ENCODE measurements at places on chromosomes 3 and 15.

GRCh38 chr3:170585937-170586310, at the start of gene SLC7A14:
Gene SLC7A14, minus strand, starts transcription at chr3:170586075. Its CDS starts 59,139 bp downstream, at chr3:170526936.
- no peak for DNase-seq

- no peak for DNase-seq
Observed at GRCh38 chr3:43080726-43081568, 24.9 kb downstream of the POMGNT2 start.

GRCh38 chr15:66269326-66270090, 16.0 kb upstream of the MEGF11 start:
- DNase-seq: no peak

- DNase-seq: no peak
Observed at GRCh38 chr3:184765047-184765729, 46.8 kb upstream of the VPS8 start.

- DNase-seq: no peak
Observed at GRCh38 chr15:77015646-77016320, 20.9 kb downstream of the PSTPIP1 start.

GRCh38 chr3:64563751-64564150, 124.0 kb downstream of the ADAMTS9 start:
- no peak for DNase-seq

DNA sequence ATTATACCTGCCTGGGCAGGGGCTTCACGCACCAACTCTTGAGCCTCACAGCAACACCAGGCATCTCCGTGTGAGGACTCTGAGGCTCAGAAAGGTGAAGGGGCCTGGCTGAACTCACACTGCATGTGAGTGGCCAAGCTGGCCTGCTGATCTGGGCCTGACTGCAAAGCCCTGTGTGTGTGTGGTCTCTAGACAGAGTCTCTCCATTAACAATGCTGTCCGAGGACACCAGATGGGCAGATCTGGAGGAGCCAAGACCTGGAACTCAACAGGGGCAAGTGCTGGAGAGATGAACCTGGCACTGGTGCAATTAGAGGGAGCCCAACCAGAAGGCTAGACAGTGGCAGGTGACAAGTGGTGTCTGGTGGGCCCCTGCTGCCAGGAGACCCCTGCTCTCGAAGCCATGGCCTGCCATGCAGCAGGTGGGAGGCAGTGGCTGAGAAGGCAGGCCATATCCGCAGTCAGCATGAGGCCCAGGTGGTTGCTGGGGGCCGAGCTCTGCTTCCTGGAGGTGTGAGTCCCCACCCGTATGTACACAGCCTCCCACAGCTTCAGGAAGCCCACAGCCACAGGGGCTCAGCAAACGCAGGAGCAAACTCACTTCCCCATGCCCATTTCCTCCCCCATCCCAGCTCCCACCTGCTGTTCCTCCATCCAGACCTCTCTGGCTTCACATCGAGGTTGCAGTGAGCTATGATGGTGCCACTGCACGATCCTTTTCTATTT, 39.0 kb downstream of the CYP11A1 start:
- no peak for DNase-seq

DNA sequence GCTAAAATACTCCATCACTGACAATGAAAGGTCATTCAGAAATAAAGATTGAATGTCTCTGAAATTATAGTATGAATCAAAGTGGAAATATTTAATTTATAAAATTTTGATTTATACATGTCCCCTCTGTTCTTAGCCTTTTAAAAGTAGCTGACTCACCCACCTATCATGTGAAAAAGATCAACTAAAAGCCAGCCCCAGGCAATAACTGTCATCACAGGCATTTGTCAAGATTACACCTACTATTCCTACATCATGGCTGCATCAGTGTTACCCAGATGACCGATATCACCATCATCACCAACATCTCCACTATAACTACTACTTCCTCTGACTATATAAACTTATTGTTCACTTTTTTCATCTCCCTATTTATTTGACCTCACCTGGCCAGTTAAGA, 14.3 kb upstream of the PIK3R4 start:
- no peak for DNase-seq

DNA sequence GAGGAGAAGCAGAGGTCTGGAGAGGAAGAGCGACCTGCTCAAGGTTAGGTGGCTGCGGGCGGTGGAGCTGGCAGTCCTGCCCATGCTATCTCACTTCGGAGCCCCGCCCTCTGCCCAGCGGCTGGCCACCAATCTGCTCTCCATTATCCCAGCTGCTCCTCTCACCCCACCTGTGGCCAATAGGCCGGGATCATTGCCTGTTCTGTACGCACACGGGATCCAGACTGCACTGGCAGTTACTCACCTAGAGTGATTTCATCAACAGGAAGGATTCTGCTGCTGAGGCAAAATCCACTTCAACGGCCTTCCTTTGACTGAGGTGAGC, 100.6 kb downstream of the TLE3 start:
- no peak for DNase-seq

DNA sequence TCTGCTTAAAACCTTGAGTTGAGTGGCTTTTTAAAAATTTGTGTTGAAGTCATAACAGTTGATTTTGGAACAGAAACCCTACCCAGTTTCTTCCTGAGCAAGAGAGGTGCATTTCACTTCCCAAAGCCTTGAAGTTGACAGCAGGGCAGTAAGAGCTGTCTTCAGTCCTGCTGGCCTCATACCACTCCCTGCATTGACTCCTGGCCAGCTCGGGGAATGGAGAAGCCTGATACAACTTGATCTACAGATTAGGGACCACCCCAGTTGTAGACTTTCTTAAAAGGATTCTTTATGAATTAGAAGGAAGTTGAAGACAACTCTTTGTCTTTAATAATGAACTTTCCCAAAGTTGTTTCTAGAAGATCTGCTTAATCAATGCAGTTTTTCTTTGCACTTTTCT, 90.6 kb upstream of the FLNB start:
- DNase-seq: no peak
